ENCODE measurements at places on chromosomes 11 and 22.
A peak's percentile ranks its signal among the peaks of the same experiment; 100 is the strongest.

- no peak for DNase-seq
Measured at GRCh38 chr11:11810764-11811726, 30.7 kb upstream of the USP47 start.

- no peak for DNase-seq
Measured at GRCh38 chr11:2298131-2298794, 3.5 kb downstream of the C11orf21 start.

GRCh38 chr11:113850188-113850587 lies 25.2 kb downstream of the USP28 start:
- DNase-seq, result no peak

- no peak for DNase-seq
Measured at GRCh38 chr11:30868626-30869081, 282.5 kb upstream of the MPPED2 start.

DNA sequence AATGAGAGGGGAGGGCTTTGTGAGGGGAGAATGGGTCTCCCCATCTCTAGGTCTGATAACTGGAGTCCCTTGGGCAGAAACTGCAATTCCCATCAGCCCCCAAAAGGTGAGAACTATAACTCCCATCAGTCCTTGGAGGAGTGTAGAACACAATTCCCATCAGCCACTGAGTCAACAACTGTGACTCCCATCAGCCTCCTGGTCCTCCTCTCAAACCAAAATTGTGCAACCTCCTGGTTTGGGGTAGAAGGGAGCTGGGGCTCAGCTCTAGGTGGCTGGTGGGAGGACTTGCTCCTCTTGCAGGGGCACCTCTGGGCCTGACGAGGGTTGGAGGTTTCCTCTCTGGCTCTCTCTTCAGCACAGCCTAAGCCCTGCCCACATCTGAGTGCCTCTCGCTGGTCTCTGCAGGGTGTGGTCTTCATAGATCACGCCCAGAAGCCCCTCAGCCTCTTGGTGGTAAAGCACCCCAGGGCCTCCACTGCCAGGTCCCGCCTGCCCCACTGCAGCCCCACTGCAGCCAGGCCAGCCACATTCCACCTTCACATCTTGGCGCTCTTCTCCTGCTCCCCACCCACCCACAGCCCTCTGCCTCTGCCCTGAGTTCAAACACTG lies 18.5 kb downstream of the SLC22A12 start:
- no peak for DNase-seq

GRCh38 chr11:63504054-63504453 lies 1.8 kb upstream of the LGALS12 start:
- no peak for DNase-seq

GRCh38 chr11:19079643-19080440 lies 19.3 kb upstream of the MRGPRX2 start:
- peak; percentile 59 for DNase-seq

DNA sequence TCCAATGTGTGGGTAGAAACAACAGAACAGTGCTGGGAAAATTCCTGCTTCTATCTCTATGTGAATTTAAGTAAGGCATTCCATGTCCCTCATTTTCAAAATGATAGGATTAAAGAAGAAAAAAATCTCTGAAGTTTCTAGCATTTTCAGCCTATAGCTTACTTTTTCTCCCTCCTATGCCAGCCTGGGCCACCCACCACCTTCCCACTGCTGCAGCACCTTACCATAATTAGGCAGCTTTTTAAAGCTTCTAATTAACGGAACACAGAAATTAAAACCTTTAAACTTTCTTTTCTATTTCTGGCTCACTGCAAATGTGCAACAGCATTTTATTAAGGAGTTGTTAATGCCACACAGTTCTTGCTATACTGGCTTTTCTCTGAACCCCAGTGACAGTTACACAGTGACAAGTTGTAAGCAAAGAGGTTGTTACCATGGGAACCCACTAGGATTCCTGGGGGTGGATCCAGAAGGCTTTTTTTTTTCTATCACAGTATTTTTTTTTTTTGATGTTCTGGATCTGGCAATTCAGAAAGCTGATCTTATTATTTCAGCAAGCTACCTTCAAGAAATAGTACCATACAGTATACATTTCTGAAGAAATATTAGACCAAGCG lies 20.2 kb downstream of the CELF1 start:
- no peak for DNase-seq

DNA sequence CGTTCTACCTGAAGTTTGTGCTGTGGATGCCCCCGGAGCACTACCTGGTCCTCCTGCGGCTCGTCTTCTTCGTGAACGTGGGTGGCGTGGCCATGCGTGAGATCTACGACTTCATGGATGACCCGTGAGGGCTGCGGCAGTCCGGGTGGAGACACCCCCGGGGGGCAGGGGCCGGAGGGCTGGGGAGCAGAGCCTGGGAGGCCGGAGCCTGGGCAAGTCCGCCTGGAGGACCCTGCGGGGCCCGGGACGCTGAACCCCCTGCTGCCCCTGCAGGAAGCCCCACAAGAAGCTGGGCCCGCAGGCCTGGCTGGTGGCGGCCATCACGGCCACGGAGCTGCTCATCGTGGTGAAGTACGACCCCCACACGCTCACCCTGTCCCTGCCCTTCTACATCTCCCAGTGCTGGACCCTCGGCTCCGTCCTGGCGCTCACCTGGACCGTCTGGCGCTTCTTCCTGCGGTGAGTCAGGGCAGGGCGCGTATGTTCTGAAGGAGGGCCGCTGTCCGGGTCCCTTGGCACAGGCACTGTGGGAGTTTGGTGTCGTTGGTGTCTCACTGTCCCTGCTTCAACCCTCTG lies 17.3 kb downstream of the RNH1 start:
- DNase-seq, result no peak

GRCh38 chr11:47078751-47079521 lies 97.7 kb downstream of the ARFGAP2 start:
- DNase-seq, result no peak
